ENCODE measurements at places on chromosomes 12 and 14. TPM values are rescaled to one million over a fixed set of nuclear protein-coding genes. Genes with fewer than 3 reads are reported as not detected.

DNA sequence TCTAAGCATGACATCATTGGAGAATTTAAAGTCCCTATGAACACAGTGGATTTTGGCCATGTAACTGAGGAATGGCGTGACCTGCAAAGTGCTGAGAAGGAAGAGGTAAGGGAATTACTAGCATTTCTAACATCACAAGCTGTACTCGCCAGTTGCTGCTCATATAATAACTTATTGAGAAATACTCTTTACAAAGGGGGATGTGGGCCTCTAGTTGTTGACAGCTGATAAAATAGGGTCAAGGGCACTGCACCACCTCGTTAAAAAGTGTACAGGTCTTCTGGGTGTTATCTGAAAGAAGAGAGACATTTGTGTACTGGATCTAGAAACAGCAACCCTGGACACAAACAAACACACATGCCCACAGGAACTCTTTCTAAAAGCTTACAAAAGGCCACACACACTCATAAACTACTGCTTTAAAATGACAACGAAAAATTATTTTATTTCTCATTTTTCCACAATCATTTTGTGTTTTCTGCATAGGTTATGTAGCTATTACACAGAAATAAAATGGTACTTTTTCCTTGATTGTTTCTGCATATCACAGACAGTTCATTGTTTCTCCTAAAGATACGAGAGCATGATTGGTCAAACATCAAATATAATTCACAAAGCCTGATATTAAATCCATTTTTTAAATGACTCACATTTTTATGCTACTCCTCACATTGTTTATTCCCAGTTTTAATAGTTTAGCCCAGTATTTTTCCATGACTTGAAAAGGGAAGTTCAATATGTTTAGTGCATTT lies 391.1 kb downstream of the PAWR start:
- DNase-seq = no peak

DNA sequence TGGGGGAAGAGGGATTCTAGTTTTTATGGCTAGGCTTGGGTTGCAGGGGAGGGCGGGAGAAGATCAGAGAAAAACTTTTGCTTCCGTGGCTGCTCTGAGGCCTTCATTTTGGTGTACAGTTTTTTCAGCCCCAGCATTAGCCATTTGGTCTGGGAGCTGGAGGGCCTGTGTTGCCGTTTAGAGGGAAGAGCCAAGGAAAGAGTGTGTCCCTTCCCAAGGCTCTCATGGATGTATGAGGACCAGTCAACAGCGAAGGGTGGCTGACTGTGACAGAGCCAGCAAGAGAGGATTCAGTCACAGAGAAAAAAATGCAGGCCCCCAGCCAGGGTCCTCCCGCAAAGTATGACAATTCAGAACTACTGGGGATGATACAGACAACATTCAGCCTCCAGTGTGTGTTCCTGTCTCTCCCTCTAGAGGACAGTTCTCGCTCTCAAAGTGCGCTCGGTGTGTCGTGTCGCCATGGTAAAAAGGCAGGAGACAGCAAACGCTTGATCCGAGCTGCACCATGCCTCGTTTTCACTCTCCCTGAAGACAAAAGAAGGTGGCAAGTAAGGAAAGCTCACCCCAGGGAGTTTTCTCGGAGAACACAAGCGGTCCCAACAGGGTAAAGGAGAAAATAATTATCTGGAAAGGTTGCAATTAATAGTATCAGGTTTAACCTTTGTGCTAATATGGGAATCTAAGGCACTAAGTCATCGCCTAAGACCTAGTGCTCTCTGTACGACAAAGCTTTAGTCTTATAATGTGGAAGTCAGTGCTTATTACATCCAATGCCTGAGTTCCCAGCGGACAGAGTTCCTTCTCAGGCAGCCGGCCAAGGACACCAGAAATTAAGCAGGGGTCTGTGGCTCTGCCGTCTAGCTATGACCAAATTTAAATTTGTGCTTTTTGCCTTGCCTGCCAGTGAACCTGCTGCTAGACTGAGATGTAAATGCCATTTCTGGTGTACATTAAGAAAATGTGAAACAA lies 157.3 kb upstream of the PLXNC1 start:
- DNase-seq = no peak

KLHDC1 gene
- 1.0 TPM for total RNA-seq

CCND2 gene
- 571 TPM for total RNA-seq

- no peak for DNase-seq
These were observed at the start of gene PTPRR for GRCh38 chr12:70920251-70920851. Gene PTPRR (minus strand): TSS chr12:70920738. CDS start chr12:70920390, 348 bp downstream.

DNA sequence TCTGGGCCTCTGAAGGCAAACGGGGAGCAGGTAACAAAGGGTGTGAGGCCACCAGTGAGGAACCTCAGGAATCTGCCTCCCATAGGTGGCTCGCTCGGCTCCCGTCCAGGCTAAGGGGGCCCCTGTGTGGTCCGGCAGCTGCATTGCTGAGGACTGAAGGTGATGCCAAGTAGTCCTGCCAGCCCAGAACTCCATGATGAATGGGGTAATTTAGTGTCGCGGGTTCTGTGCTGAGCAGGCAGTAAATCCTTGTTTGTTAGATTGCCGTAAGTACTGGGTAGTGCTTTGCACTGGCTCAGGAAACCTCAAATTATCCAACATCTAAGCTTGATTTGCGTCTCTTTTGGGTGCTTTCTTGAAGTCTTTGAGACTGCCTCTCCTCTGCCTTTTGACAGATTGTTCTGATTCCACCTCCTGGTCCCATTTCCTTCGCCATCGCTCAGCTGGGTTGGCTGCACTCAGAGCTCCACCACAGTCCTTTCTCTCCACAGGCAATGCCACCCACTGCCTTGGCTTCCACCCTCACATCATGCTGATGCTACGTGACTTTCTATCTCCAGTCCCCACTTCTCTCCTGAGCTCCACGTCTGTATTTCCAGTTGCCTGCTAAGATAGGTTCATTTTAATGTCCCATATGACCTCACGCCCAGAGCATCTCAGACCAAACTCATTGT lies 392.0 kb downstream of the FUT8 start:
- DNase-seq = no peak

ASIC1 gene
- 11.7 TPM for total RNA-seq

C14orf180 gene
- not detected for total RNA-seq

DNA sequence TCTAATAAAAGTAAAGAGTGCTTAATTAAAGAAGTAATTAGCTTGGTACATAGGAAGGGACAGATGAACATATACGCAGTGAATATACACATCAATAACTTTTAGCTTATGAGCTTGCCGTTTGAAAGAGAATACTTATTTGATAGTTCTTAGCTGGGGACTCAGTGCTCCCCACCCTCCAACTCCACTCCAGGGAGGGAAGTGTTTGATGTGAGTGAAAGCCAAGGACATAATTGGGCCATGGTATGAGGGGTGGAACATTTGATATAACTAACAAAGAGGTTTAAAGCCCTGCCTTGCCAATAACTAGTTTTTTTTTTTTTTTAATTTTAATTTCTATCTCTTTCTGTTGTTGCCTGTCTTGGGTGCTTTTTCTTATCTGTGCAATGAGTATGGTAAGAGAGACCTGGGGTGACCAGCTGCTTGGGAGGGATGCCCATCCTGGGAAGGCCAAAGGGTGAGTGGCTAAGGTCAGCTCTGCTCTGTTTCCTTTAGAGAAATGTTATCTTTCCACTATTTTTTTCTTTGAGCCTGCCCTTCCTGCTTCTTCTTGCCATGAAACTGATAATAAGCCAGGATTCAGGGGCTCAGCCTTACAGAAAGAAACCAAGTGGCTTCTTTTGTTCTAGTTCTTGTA lies 132.8 kb upstream of the CPSF6 start:
- no peak for DNase-seq

- DNase-seq = no peak
These were observed 68.8 kb upstream of the IFNG-AS1 start for GRCh38 chr12:67920413-67920812.

All from activated naive CD4-positive, alpha-beta T cell treated with anti-CD3 and anti-CD28 coated beads, Interleukin-2, amount 50 U/mL, for 72 hours (primary cell).